ENCODE measurements at places on chromosomes 6 and 20.

- DNase-seq: peak; percentile 45
These were observed 117.8 kb downstream of the RTN4IP1 start for GRCh38 chr6:106511288-106512047.

GRCh38 chr6:14172562-14172961, 55.0 kb downstream of the CD83 start:
- DNase-seq: no peak

GRCh38 chr6:121157906-121158305, 176.4 kb downstream of the TBC1D32 start:
- DNase-seq: peak; percentile 18

DNA sequence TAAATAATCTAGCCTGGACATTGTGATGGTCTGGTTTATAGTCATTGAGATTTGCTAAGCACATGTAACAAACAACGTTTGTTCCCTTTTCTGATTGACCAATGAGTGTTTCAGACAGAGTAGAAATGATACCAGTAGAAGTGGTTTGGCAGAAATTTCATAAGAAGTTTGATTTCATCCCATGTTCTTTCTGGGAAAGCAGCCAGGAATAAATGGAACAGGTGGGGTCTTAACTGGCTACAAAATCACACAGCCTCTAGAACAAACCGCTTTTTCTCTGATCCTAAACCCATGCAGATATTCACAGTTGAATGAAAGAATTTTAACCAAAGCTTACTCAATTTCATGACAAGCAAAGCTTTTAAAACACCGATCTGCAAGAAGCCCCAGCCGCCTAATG, 227.5 kb downstream of the UST start:
- no peak for DNase-seq

DNA sequence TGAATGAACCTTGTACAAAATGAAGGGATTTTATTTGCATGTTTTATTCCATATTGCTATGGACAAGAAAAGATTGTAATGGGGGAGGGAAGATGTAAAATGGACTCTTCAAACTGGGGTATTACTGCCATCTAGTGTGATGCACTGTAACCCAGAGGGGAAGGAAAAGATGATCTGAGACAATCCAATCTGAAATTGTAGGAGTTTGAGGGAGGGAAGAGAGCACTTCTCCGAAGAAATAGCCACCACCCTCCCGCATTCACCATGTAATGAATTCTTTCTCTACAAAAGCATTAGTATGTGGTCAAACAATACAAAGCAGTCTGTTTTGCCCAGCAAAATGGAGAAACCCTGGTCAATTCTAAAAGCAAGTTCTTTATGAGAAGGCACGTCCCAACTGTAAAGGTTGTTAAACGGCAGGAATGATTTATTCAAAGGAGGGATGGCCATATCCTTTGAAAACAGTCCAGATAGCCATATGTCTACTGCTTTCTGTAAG, 679.5 kb upstream of the NRSN1 start:
- peak; percentile 72 for DNase-seq

DNA sequence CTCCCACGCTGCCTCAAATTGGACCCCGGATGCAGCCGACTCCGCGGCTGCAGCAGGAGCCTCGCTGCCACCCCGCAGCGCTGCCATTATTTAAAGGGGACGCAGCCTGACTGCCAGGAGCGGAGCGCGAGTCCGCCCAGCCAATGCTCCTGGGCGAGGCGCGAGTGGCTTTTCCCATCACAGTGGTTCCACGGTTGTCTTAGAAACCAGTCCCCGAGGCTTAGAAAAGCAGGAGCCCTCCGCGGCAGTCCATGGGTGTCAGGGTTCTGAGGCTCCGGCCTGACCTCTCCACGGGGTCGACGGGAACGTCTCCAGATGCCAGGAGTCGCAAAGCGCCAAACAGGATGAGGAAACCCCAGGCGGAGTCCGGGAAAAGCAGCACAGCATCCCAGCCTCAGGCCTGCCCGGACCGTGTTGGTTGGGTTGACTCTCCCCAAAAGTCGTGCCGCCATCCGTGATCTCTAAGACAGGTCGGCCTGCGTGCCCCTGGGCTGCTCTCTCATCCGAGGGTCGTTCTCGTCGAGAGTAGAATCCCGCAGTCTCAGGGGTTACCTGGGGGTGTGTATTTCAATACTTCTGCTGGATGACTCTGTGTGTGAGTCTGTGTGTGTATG, 975.8 kb upstream of the DEFB115 start:
- no peak for DNase-seq

- no peak for DNase-seq
These were observed 72.4 kb downstream of the TRDN start for GRCh38 chr6:123564361-123564760.

DNA sequence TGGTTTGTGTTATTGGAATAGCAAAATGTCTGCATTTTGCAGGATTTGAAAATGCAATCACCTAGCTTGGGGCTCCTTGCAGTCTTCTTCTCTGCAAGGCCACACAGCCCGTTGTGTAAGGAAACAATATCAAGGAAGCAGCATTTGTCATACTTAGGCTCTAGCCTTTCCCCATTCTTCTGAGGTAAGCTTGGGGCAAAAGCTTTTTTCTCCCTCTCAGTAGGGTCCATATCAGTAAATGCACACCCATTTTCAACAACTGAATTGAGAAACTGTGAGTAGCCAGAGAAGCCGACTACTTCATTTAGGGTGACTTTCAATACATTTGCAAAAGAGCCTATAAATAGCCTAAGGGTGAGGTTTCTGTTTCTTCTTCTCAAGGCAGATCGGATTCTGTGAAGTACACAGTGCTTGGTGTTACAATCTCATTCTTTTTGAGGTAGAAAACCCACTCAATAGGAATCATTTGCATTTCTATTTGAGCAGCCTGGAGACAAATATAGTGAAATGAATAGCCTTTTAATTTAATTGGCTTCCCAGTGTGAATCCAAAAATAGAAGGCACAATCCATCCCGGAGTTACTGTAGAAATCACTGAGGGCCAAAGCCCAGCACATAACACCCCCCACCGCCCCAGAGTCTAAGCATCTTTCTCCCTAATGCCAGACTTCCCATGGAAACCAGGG, 61.8 kb downstream of the BTBD3 start:
- DNase-seq: no peak

DNA sequence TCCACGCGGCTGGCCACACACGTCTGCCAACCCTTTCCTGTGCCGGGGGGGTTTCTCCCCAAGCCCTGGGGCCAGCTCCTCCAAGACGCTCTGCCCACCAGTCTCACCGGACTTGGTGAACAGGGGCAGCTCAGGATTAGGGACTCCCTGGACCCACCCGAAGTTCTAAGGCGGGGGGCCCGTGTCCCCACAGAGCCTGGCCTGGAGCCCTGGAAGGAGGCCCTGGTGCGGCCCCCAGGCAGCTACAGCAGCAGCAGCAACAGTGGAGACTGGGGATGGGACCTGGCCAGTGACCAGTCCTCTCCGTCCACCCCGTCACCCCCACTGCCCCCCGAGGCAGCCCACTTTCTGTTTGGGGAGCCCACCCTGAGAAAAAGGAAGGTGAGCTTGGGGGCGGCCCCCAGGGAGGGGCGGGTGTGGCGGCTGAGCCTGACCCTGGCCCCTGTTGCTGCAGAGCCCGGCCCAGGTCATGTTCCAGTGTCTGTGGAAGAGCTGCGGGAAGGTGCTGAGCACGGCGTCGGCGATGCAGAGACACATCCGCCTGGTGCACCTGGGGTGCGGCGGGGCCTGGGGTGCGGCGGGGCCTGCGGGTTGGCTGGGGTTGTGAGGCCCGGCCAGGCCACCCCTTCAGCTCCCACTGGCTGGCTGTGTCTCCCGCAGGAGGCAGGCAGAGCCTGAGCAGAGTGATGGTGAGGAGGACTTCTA, 2.3 kb downstream of the SLC2A4RG start:
- no peak for DNase-seq

DNA sequence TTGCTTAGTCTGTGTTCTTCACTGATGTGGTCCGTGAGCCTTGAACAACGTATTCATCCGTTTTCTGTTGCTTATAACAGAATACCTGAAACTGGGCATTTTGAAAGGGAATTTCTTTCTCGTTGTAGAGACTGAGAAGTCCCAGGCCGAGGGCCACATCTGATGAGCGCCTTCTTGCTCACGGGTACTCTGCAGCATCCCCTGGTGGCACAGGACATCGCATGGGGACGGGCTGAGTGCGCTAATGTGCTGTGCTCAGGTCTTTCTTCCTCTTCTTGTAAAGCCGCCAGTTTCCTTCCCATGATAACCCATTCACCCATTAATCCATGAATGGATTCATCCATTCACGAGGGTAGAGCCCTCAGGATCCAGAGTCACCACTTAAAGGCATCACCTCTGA, 161.0 kb downstream of the NFATC2 start:
- DNase-seq: no peak

DNA sequence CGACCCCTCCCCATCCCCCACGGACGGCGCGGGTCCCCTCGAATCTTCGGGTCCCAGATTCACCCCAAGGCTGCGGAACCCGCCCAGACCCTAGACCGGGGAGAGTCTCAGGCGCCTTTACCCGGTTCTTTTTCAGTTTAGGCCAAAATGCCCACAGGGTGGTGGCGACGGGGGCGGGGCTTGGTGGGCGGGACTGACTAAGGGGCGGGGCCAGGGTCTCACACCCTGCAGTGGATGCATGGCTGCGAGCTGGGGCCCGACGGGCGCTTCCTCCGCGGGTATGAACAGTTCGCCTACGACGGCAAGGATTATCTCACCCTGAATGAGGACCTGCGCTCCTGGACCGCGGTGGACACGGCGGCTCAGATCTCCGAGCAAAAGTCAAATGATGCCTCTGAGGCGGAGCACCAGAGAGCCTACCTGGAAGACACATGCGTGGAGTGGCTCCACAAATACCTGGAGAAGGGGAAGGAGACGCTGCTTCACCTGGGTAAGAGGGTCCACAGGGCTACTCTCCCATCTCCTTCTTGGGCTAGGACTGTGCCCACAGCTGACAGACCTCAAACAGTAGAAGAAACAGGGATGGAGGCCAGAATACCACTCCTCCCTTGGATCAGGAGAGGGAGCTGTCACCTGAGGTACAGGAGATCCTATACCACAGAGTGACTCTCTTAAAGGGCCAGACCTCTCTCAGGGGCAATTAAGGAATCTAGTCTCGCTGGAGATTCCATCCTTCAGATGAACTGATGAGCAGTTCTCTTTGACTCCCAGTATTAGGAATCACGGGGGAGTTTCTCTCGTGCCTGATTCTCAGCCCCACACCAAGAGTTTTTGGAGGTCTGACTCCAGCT, 942 bp downstream of the HLA-E start:
- peak; percentile 65 for DNase-seq

GRCh38 chr20:53186635-53187034, 214.5 kb downstream of the TSHZ2 start:
- no peak for DNase-seq

DNA sequence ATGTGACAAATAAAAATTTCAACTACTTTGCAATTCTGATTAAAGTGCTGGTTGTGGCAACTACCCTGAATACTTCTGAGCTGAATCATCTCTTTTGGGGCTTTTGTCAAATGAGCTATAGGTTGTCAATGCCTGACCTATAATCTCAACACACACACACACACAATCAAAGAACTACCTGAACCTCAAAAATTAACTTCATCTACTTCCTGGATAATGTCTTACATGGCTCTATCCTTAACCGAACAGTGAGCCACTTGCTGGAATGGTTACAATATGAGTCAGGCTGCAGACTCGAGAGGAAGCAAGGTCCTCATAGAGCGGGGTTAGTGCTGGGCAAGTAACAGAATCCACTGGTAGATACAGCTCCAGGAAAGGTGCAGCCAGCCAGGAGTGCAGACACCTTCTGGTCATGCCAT, 70.6 kb upstream of the DST start:
- DNase-seq: peak; percentile 78

- DNase-seq: no peak
These were observed 48.2 kb upstream of the TENT5A start for GRCh38 chr6:81800666-81801065.

GRCh38 chr6:34587325-34587724, 31.2 kb upstream of the SPDEF start:
- no peak for DNase-seq

DNA sequence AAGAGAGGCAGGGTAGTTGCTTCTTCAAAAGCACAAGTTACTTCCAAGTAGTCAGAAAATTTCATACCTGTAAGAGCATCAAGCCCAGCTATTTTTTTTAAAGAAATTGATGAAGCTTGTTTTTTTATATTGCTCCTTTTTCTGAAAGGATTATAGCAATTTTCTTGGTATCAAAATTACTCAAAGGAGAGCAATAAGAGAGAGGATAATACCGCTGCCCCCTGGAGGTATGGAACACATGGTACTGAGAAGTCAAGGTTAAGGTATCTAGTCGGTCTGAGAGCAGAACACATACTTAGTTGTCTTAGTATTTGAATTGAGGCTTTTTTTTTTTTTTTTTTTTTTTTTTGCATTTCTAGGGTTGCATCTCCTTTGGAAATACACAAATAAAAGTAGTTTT, 59.4 kb downstream of the ADGRF5 start:
- no peak for DNase-seq

DNA sequence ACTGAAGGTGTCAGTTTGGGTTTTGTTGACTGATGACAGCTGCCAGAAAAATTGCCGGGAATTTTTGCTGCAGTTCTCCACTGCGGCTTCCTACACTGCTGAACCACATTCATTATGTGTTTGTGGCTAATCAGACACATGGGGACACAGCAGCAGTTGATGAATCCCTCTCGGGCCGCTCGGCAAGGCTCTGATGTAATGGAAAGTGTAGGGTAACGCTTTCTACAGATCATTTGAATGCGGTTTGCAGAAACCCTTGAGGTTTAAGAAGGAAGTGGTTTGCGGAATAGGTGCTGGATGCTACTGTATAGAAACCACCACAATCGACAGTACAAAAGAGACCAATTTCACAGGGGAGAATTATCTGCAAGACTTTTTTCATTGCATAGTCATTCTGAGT, 138.7 kb upstream of the SASH1 start:
- peak; percentile 41 for DNase-seq

DNA sequence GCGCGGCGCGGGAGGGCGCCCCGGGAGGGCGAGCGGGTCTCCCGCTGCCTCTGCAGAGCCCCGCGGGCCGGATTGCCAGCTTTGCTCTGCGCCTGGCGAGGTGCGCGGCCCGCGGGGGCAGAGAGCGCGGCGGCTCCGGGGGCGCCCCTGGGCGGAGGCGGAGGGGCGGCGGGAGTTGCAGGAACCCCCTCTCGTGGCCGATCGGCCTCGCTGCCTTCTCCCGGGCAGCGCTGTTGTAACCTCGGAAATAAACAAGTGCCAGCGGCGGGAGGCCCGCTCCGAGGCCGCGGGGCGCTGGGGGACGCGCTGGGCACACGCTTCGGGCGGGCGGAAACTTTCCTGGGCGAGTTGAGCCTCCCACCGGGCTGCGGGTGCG, 1.2 kb downstream of the CDH4 start:
- DNase-seq: peak; percentile 18

DNA sequence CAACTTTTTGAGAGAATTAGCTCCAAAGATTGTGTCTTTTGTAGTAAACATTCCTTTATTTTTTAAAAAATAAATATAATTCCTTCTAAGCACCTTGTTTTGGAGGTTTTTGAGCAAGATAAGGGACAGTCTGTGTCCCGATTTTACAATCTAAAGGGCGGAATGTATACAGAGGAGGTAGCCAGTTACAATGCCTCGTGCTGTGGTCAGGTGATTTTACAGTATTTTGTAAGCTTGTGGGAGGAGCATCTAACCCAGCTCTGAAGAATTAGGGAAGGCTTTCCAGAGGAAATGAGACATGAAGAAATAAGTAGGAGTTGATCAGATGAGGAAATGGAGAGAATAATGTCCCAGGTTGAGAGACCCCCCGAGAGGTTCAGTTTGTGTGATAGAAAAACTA, 1.3 kb downstream of the HINT3 start:
- peak; percentile 85 for DNase-seq
